Lung (tissue), 17 donors: ENCODE measurements at places on chromosomes 2 and 18.

GRCh38 chr18:59423259-59423658 is 64.2 kb upstream of the LMAN1 start:
- peak; percentile 41 for DNase-seq

DNA sequence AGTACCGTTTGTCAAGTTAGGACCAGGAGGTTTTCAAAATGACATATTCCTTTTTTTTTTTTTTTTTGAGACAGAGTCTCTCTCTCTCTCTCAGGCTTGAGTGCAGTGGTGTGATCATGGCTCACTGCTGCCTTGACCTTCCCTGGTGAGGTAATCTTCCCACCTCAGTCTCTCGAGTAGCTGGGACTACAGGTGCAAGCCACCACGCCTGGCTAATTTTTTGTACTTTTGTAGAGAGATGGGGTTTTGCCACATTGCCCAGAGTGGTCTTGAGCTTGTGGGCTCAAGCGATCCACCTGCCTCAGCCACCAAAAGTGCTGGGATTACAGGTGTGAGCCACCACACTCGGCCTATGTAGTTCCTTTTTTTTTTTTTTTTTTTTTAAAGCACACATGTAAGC is 127.9 kb upstream of the SEC11C start:
- DNase-seq, result no peak

DNA sequence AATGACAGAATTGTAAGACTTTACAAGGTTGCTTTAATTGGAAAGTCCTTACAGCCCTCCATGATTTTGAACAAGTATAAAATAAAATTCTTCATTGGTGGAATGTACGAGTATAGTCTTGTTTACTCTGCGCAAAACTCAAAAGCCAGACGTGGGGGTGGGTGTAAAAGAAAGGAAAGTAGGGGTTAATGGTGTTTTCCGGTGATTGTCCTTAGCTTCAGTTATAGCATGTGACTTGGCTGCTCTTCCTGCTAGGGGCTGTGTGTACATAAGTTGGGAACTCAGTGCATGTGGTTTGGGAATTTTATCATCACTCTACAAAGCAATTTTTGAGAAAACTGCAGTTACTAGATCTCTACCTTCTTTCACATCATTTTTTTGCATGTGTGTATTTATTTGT is 82.4 kb upstream of the CAVIN2 start:
- DNase-seq, result peak; percentile 72

DNA sequence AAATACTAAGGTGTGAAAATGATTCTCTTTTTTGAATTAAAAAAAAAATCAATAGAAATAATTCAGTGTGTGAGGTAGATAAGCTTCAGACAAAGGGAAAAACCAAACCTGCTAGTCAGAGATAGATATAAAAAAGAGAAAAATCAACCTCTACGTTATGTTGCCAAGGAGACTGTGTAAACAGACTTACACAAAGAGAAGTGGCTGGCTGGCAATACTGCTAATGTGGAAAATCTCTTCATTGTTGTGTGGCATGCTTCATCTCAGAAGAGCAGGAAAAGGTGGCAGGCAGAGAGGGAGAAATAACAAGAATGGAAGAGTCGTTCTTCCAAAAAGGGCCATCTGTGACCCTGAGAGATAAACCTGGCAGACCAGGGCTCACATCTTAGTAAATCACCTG is 200.8 kb downstream of the SLC8A1 start:
- no peak for DNase-seq

DNA sequence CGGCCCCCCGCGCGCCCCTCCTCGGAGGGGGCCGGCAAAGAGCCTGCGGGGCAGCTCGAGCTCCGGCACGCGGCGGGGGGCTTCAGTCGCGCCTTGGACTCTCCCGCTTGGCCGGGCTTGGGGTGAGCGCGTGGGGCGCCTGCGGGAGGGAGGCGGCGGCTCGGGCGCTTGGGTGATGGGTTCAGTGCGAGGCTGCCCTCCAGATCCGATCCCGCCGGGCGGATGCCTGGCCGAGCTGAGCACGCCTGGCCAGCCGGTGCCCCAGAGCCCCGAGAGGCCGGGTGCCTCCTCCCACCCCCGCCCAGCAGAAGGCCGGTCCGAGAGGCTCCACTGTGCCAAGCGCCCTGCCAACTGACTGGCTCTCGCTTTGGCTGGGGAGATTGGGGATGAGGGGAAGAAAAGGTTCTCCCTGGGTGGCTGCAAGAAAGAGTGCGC is 273 bp upstream of the NXPH2 start:
- peak; percentile 18 for DNase-seq
